ENCODE measurements at places on chromosomes 13 and 19.

GRCh38 chr19:15104003-15104402 is 3.2 kb upstream of the SYDE1 start:
- DNase-seq: no peak

DNA sequence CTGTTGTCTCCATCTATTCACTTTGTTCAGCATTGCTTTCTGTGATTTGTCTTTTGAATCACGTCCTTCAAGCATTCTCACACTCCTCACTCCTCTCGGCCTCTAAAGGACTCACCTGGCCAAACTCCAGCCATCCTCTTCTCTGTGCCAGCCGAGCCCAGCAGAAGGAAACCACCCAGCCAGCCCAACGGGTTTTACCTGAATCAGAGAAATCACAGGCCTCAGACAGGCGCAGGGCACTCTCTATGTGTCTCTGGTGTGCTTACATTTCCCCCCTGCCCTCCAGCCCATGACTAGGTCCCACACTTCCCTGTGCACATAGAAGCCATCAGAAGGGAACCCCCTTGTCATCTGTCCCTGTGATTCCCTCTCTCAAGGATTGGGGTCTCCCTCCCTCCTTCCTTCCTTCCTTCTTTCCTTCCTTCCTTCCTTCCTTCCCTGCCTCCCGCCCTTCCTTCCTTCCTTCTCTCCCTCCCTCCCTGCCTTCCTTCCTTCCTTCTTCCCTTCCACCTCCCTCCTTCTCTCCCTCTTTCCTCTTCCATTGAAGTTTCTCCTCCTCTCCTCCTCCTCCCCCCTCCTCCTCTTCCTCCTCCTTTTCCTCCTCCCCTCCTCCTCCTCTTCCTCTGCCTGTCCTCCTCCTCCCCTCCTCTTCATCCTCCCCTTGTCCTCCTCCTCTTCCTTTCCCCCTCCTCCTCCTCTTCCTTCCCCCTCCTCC is 8.8 kb upstream of the ZNF541 start:
- no peak for DNase-seq

- DNase-seq: no peak
Measured at GRCh38 chr13:97283888-97284287, 61.8 kb downstream of the MBNL2 start.

DNA sequence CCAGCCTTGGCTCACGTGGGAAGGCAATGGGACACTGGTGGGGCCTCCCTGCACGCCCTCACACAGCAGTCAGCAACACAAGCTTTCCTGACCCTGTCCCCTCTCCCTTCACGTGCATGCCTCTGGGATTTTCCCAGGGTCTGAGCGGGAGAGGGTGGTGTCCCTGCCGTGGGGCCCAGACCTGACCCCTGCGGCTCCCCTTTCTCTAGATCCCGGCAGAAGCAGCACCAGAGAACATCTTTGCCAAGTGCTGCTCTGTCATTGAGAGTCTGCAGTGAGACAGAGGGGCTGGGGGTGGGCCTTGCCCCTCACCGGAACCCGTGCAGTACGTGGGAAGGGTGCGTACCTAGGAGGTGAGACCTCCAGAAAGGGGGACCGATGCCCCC is 12.6 kb downstream of the KHSRP start:
- DNase-seq: no peak

DNA sequence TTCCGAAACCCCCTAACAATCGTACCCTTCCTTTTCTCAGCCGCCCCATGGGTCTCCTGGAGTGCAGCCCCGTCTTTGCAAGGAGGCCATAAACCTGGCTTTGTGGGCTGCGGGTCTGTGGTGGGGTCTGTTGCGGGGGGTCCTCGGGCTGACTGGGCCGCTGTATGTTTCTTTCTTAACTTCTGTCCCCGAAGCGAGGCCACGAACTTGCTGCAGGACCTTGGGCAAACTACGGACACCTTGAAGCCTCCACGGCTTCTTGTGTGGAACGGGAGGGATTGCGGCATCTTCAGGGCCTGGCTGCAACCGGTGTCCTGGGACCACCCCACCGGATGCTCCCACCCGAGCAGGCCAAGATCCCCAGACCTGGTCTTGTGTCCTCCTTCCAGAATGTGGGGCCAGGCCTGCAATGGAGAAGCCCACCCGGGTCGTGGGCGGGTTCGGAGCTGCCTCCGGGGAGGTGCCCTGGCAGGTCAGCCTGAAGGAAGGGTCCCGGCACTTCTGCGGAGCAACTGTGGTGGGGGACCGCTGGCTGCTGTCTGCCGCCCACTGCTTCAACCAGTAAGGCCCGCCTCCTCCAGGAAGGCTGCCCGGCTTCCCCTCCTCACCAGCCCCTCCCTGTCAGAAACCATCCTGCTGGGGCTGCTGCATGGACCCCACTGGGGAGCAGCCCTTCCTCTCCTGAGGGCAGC is 12.0 kb downstream of the TIMM13 start:
- no peak for DNase-seq

GRCh38 chr13:109743706-109744453 is 42.5 kb downstream of the IRS2 start:
- DNase-seq: peak; percentile 48

GRCh38 chr13:109384491-109385241 is 401.7 kb downstream of the IRS2 start:
- no peak for DNase-seq

DNA sequence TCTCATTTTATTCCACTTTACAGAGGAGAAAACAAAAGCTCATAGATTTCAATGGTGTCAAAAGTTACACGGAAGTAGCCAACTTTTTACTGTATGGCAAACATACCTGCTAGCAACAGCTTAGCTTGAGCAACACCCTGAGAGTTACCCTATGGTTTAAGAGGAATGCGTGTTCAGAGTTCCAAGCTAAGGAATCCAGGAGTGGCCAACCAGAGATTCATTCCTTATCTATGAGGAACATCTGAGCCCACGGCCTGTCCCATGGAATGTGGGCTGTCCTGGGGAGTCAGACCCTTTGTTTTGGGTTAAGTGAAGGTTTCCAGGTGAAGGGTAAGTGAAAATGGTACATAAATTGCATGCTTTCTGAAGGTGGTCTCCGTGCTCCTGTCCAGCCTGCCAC is 67.5 kb downstream of the STARD13 start:
- DNase-seq: no peak

DNA sequence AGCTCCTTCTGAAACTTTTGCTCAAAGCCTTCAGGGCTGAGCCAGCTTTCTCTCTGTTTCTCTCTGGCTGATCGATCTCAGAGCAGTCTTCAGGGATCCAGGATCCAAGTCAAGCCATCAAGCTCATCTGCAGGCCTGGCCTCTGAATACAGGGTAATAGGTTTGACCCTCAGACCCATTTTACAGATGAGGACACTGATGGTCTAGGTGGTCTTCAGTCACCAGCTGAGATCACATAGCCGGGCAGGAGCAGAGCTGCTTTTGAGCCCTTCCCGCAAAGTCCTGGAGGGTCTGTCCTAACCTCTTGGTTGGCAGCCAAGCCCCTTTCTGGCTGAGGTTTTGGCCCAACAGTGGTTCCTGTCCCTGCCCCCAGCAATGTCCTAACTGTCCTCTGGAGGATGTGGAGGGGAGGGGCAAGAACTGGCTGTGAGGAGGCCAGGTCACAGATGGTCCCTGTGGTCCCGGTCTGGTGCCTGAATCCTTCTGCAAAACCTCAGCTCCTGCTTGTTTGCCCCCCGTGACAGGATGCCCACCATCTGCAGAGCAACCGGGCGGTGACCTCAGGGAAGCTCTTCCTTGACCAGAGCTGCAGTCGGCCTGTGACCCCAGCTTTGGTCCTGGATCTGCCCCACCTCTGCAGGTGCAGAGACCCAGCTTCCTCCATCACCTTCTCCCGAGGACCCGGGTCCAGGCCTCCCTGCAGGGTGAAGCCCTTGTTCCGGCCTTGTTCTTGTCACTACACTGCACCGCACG is 5.8 kb upstream of the PEAK3 start:
- no peak for DNase-seq

DNA sequence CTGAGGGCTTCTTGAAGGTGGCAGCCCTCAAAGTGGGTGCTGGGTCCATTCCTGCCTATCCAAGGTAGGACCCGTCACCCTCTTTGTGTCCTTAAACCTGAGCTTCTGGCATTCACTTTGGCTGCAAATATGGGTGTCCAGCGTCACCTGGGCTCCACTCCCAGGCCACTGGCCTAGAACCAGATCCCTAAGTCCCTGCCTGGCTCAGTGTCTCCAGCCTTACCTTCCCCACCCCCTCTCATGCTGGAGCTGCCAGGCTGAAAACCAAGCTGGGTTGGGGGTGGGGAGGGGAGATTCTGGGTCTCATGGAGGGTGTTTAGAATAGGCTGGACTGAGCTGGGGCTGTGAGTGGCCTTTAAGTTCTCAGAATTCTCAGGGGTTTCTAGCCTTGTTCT is 12.4 kb downstream of the PDE4A start:
- no peak for DNase-seq

DNA sequence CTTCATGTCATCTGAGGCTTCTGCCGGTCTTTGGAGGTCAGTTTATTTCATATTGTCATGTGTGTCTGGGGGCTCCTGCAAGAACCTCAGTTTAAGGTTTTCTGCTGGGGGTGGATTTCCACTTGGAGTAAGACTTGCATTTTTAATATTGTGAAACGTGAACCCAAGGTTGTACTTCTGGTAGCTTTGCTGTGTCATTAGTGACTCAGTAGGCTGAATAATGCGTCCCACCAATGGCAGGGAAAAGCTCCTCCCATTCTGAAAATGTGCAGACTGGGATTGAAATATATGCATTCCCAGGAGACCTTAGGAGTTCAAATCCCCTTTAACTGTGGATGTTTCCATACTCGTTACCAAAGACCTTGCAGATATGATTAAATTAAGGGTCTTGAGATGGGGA is 46.2 kb downstream of the ING1 start:
- no peak for DNase-seq

DNA sequence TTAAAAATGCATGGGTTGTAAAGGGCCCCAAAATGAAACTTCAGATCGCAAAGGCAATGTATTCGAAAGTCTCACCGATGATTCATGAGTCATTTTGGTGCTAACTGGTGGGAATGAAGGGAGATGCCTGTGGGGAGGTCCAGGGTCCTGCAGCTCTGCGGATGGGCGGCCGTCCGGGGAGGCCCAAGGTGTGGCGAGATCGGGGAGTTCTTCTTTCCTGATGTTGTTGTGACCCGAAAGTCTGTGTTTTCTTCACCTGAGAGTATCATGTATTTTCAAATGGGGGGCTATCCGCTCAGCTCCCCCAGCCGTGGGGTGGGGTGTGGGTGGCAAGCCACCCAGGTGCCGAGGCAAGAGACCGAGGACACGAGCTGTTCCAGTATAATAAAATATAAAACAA is 36.5 kb downstream of the TFDP1 start:
- DNase-seq: no peak

DNA sequence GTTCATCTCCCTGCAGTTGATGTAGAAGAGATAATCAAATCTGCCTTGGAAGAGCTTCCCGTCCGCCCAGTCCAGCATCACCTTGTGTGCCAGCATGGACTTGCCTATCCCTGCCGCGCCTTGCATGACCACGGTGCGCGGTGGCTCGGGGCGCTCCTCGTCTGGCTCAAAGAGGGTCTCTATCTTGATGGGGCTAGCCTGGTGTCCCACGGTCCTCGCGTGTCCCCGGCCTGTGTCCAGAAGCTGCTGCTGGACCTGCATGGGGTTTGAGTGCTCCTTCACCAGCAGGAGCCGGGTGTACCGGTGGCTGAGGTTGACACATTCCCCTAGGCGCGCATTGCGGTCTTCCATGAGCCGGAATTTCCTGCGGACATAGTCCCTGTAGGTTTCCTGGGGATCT is 13.2 kb downstream of the NLRP12 start:
- DNase-seq: no peak

- no peak for DNase-seq
Measured at GRCh38 chr19:2548966-2549365, 73.0 kb downstream of the GADD45B start.

DNA sequence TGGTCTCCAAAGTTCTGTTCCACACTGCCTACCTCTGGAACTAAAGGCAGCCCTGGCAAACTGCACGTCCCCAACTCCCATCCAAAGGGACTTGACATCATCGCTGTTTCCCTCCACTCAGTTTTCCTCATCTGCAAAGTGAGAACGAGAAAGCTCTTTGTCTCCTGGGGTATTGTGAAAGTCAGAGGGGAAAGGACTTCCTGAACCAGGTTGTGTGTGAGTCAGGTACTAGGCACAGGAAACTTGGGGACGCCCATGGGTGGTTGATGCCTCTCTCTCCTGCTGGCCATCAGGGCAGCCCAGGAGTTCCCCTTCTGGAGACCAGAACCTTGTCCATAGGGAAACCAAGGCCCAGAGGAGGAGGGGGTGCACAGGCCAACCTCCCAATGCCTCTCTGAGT is 4.7 kb downstream of the CRLF1 start:
- no peak for DNase-seq

DNA sequence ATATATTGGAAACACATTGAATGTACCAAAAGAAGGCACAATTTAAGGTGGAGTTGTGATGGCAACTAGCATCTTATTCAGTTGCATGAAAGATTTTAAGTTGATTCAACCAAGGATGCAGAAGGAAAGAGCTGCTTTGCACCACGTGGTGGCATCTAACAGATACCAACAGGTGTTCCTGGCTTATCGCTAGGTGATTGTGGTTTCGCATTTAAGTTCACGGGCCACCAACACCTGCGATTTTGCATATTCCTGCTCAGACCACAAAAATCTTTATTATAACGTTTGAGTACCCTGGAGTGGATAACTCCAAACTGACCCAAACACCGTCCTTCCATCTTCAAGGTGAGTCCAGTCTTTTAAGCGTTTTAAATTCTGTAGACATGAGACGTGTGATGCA is 45.3 kb downstream of the RGCC start:
- peak; percentile 42 for DNase-seq

DNA sequence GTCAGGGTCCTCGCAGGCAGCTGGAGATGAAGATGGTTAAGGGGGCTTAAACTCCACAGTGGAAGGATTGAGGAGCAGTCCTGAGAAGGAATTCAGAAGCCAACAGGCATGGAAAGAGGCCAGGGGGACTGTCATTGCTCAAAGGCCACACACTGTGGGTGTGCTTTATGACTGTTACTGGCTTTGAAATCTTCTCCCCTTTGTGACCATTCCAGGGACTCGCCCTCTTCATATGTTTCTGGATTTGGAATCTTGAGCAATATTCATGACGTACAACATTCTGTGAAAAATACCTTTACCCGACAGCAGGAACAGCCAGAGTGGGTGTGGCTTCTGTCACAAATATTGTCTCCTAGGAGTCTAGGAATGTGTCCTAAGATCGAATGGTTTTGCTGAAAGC is 16.6 kb downstream of the CEACAM7 start:
- no peak for DNase-seq

GRCh38 chr13:44620057-44620456 is 43.9 kb upstream of the TSC22D1 start:
- no peak for DNase-seq

GRCh38 chr19:13154241-13154778 is 4.1 kb downstream of the IER2 start:
- DNase-seq: no peak

DNA sequence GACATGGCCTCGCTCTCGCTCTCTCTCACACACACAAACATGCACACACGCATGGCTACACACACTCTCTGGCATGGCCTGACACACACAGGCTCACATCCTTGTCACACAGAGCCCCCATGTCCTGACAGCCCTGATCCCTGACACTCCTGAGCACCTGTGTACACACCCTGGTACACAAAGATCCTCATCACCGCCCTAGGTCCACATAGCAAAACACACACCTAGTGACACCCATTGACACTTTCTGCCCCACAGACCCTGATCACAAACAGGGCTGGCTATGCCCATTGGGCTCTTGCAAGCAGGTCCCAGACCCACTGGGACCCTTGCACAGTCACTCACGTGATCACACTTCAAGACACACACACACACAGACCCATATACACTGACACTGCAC is 4.0 kb upstream of the NFIX start:
- DNase-seq: no peak
